ENCODE measurements at places on chromosomes 7 and 10.

- DNase-seq = no peak
Measured at GRCh38 chr7:135929722-135930141, 47.4 kb downstream of the MTPN start.

GRCh38 chr7:70640266-70640833 lies 491.6 kb upstream of the GALNT17 start:
- no peak for DNase-seq

- DNase-seq = no peak
Measured at GRCh38 chr7:153398370-153398769, 638.8 kb downstream of the ACTR3B start.

DNA sequence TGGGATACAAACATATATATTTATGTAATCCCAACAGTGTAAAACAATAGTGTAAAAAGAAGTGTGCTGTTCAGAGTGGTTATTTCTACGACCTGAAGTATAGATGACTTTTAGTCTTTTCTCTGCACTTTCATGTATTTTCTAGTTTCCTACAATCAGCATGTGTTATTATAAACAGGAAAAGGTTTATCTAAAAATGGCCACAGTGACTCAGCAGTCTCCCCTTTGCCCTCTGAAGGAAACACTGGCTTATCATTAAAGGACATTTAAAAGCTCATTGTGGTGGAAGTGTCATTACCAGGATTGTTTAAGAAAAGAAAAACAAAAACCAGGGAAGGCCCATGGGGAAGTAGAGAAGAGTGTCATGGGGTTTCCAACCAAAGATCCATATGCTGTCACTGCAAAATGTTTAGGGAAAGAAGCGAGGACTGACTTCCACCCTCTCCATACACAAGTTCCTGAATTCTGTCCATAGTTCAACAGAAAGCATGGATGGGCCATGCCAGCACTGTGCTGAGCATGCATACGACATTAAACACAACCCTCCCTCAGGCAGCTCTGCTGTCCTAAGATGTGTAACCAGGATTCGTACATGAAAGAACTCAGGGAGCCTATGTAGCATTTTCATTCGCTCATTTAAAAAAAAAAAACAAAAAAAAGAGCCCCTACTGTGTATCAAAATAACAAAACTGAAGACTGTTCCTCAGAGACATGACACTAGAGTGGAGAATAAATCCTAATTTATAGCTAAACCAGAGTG lies 10.2 kb downstream of the CYREN start:
- no peak for DNase-seq

- DNase-seq = no peak
Measured at GRCh38 chr7:151566897-151567320, 47.2 kb upstream of the RHEB start.

GRCh38 chr7:96959135-96959534 lies 46.2 kb upstream of the DLX6 start:
- DNase-seq = no peak

- DNase-seq = no peak
Measured at GRCh38 chr10:14250496-14251076, 80.1 kb downstream of the FRMD4A start.

- DNase-seq = no peak
Measured at GRCh38 chr10:43195557-43195956, 57.3 kb downstream of the CSGALNACT2 start.

DNA sequence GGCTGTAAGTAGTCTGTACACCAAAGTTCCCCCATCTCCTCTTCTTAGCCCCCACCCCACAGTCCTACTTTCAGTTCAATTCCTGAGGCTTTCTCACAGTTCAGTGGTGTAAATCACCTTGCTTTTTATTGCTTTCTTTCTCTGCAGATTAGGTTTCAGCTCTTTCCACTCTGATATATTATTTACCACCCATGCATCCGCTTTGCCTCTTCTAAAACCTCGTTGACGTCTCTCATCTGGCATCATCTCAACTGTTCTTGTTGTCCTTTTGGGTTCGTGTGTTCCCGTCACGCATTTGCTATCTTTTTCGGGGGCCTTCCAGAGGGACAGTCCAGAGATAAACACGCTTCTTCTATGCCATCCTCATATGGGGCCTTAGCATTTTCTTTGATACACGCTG lies 597.9 kb upstream of the DPP6 start:
- no peak for DNase-seq

- DNase-seq = peak; percentile 91
Measured at GRCh38 chr7:1028044-1028770, 16.1 kb upstream of the GPR146 start.

DNA sequence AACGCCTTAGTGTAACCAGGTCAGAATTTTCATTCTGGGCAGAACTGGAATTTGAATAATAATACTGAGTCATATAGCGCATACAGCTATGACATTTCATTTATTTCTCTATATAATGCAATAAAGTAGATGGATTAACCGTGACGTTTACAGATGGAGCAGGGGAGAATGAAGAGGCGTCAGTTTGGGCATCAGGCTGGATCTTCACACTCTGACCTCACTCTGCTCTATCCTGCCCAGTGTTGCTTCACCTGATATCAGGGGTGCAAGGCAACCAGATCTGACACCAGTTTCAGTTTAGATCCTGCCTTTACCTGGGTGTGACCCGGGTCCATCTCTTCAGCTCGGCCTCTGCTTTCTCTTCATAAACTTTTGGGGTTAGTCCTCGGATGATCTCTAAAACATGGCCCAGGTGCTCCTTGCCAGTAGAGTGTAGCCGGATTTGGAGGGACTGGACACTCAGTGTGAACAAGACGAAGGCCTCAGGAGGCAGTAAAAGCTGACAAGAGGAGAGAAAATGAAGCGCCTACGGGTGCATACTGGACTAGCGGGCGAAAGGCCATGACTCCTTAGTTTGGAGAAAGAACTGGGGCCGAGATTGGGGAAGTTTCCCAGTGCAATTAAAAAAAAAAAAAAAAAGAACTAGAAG lies 1.4 kb upstream of the ZYX start:
- DNase-seq = no peak

DNA sequence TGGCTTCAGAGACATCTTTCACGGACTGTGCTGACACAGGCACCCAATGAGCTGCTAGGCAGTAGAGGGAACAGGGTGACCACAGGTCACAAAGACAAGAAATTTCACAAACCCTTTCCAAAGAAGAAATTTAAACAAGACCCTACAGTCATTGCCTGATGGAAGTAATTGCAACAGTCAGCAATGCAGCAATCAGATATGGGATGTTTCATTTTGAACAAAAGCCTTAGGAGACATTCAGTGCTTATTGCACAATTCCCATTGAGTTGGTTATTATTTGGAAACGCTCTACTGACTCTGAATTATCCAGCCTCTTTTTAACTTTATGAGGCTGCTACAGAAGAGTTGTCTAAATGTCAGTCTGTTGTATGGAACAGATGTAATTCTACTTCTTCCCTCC lies 85.5 kb downstream of the ETV1 start:
- peak; percentile 42 for DNase-seq

DNA sequence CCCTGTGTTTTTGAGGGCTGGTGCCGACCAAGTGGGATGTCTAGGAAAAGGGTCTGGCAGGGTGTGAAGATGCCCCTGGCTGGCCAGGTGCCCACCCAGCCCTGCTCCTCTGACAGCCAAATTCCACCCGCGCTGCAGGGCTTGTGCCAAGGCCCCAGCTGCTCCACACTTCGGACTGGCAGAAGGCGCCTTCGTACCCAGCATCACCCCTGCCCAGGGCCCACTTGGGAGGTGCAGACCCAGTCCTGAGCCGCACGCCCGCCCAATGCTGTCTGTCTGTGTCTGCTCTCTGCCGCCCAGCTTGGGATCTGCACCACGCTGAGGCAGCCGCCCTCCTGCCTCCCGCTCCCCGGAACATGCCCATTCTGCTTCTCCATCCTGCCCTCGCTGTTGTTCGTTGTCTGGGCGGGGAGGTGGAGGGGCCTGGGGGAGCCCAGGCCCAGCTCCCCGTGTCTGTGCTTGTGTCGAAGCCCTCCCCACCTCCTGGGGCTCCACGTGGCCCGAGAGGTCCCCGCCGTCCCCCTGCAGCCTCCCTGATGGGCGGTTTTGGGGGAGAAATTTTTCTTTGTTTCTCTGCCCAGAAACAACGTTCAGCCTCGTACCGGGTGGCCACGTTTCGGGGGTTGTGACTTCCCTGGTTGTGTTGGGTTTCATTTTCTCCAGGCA lies 36.9 kb upstream of the PPIF start:
- no peak for DNase-seq

GRCh38 chr10:47150581-47150980 lies 149.4 kb upstream of the GDF10 start:
- DNase-seq = no peak

DNA sequence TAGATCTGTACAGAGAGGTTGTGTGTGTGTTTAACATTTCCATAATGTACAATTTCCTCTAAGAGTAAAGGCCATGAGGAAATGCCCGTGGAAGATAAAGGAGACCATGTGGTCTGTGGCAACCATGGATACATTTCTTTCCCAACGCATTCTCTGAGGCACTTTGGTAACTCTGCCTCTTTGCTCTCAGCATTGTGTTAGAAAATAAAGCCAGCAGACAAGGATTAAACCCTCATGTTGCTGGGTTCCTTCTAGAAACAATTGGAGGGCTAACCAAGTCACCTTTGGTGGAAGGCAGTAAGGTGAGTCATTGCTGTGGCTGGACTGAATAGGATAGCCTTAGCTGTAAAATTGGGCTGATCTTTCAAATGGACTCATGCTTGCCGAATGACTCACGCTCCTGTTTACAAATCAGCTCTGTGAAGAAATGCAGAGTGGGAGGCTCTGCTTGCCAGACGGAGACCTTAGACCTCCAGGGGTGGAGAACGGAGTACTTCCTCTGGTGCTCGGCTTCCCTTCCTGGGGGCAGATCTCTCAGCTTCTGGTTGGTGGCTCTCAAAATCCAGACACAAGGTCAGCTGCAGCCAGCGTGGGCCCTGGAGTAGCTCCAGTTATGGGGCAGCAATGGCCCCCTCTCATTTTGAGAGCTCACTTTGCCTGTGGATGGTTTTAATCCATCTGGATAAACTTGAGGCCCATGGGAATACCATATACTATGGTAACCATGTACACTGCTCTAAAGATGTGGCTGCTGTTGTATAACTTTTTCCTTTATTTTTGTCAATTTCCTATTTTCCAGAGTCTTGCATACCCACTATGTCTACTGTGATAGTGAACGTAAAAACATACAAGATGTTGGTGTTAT lies 137.3 kb downstream of the TCF7L2 start:
- DNase-seq = no peak

GRCh38 chr7:128791972-128792327 lies 182 bp downstream of the CCDC136 start:
- DNase-seq = no peak

- no peak for DNase-seq
Measured at GRCh38 chr7:16745645-16746044, 7.9 kb upstream of the TSPAN13 start.

DNA sequence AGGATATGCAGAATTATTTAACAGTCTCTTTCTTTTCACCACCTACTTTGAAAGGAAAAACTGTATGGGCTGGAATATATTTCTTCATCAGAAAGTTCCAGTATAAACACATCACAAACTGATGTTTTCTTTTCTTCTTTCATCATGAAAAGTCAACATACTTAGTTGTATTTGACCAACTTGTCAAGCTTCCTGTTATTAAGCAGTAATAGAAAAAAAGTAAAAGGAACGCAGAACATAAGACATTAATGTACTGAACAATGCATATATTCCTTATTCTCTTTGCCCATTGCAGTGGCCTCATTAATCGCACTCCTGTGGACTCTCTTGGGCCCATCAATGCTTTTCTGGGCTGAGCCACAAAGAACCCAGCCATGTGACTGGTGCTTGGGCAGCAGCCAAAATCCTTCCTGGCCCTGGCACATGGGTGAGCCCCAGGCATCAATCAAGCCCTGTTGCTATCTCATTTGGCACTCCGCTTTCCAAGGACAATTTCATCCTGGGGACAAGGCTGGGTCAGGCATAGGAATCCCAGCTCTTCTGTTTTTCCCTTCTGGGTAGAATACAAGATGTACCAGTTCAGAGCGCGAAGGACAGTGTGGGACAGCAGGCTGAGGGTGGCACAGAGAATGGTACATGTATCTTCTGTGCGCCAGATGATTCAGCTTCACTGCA lies 42.3 kb downstream of the RHOBTB1 start:
- no peak for DNase-seq

- DNase-seq = peak; percentile 31
Measured at GRCh38 chr7:140475747-140476333, 3.5 kb downstream of the MKRN1 start.

DNA sequence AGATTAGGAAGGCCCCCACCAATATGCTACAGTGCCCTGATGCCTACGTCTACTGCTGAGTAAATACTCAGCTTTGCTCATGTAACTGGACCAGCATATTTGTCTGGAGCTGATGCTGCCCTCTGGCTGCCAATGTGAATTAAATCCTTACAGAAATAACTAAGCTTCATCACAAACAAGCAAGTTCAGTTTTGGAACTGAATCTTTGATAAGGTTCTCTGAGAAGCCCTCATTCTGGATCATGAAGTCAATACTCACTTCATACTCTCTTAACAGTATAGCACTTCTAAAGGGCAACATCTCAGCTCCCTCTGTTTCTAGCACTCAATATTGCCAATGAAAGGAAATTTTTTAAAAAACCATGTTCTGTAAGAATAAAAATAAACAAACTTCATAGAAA lies 246.7 kb downstream of the ETV1 start:
- peak; percentile 18 for DNase-seq

DNA sequence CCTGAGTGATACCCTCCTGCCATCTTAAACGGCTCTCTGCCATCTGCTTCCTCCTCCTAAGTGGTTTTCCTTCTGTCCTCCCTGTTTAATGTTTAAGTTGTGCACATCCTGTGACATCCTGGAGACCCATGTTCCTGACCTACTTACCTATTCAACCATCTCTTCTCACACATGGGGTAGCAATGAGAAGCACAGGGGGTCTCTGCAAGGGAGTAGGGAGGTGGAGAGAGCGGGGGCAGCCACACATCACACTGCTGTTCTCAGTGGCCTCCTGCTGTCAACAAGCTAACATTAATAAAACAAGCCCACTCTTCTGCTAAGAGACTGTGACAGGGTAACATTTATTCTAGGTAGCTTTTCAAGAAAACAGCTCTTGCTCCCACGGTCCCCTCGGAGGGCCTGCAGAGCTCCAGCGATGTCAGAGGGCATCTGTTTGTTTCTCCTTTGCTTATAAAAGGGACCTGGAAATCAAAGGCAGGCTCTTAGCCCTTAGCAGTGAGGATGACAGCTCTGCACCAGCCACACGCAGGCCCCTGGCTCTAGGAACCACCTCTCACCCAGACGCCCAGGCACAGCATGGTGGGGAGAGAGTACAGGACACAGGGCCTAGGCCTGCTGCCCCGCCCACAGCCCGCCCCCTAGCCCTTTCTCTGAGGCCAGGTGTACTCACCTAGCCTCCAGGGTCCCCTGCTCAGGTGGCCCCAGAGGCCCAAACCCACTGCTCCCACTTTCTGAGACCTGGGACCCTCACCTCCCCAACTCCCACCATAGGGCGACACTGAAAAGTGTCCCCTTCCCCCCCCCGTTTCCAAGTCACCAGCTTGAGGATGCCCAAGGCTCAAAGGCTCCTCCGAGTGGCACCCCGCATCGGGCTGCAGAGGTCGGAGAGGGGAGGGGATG lies 943 bp upstream of the SLC18A2 start:
- no peak for DNase-seq

GRCh38 chr7:64947252-64948000 lies 43.4 kb downstream of the ZNF117 start:
- DNase-seq = no peak

- DNase-seq = no peak
Measured at GRCh38 chr10:73554721-73555120, 36.4 kb downstream of the USP54 start.

- no peak for DNase-seq
Measured at GRCh38 chr10:90858461-90858968, 676 bp upstream of the HTR7 start.

GRCh38 chr7:66013938-66014337 lies 31.9 kb upstream of the GUSB start:
- no peak for DNase-seq
